ENCODE measurements at places on chromosomes 5 and 9.

DNA sequence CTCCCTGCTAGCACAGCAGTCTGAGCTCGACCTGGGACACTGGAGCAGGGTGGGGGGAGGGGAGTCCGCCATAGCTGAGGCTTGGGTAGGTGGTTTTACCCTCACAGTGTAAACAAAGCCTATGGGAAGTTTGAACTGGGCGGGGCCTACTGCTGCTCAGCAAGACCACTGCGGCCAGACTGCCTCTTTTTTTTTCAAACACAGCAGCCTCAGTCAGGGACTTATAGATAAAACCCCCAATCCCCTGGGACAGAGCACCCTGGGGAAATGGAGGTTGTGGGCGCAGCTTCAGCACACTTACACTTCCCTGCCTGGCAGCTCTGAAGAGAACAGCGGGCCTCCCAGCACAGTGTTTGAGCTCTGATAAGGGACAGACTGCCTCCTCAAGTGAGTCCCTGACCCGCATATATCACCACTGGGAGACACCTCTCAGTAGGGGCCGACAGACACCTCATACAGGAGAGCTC is 151.1 kb upstream of the APC start:
- no peak for DNase-seq

DNA sequence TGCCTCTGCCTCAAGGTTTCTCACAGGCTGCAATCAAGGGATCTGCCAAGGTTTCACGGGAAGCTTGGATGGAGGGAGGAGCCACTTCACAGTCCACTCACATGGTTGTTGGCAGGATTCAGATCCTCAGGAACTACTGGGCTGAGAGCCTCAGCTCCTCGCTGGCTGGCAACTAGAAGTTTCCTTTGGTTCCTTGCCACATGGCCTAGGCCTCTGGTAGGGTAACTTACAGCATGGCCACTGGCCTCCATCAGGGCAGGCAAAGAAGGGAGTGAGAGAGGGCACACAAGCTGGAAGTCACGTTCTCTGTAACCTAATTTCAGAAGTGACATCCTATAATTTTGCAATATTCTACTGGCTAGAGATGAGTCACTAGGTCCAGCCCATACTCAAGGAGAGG is 32.2 kb downstream of the SPOCK1 start:
- DNase-seq, result no peak

GRCh38 chr5:12237837-12238575 is 333.8 kb upstream of the CTNND2 start:
- DNase-seq, result no peak

DNA sequence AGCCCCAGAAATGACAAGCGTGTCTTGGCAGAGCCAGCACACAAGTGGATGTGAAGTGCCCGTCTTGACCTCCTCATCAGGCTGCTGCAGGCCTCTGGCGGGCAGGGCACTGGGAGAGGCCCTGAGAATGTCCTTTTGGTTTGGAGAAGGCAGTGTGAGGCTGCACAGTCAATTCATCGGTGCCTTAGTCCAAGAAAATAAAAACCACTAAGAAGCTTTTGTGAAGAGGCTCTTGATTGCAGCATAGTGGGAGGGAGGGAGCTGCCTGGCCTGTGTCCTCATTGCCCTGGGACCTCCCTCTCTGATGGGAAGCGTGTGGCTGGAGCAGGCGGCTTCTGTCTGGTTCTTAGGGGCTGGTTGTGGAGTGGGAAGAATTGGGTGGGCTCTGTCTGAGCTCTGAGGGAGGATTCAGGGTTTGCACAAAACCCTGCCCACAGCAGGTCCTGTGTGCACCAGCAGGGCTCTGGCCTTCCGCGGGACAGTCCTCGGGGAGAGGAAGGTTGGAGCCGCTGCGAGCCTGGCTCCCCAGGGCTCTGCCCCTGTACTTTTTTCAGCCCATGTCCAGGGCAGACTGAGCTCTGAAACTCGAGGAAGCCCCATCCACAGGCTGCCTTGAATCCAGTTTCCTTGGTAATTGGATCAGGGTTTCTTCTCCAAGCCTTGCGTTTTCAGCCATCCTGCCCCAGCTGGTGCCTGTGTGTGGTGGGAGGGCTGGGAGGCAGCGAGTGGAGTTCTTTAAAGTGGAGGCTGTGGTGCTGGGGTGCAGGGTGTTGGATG is 1.1 kb downstream of the HRCT1 start:
- DNase-seq, result no peak

GRCh38 chr9:93588641-93589609 is 12.5 kb downstream of the PHF2 start:
- DNase-seq, result no peak

DNA sequence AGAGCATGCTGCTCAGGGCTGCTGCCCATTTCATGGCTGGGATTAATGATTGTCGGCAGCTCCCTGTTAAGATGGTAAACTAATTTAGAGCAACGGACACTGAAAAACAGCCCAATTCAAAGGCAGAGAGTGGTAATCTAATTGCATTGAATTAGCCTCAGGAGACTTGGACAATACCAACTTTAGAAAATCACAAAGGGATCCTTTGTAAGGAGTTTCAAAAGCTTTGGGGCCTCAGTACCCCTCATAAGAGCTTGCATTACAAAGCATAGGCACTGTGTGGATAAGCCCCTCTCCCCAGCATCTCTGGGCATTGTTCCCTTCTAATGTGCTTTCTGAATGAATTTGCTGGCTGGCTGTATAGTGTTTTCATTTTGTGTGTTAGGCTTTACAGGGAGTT is 6.7 kb downstream of the GLRA1 start:
- DNase-seq, result no peak

- DNase-seq, result no peak
Measured at GRCh38 chr5:160442824-160443431, 21.3 kb downstream of the PTTG1 start.

GRCh38 chr5:124240732-124241131 is 505.7 kb downstream of the ZNF608 start:
- no peak for DNase-seq

DNA sequence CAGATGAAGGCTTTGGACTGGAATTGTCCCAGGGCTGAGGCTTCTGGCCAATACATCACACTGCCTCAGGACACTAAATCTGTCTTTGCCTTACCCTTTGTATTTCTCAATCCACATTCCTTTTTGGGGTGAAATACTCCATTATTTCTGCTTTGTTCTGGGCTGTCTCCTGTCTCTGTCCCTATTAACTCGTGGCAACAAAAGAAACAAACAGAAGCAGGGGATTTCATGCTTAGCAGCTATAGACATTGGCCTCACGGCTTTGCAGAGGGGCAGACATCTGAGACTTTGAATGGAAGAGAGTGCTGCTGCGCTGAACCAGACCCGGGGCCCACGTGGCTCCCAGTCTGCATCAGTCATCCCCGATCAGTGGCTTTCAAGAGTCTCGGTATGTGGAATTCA is 129.7 kb downstream of the ARL15 start:
- no peak for DNase-seq

- DNase-seq, result no peak
Measured at GRCh38 chr5:146003852-146004251, 67.5 kb downstream of the SH3RF2 start.

DNA sequence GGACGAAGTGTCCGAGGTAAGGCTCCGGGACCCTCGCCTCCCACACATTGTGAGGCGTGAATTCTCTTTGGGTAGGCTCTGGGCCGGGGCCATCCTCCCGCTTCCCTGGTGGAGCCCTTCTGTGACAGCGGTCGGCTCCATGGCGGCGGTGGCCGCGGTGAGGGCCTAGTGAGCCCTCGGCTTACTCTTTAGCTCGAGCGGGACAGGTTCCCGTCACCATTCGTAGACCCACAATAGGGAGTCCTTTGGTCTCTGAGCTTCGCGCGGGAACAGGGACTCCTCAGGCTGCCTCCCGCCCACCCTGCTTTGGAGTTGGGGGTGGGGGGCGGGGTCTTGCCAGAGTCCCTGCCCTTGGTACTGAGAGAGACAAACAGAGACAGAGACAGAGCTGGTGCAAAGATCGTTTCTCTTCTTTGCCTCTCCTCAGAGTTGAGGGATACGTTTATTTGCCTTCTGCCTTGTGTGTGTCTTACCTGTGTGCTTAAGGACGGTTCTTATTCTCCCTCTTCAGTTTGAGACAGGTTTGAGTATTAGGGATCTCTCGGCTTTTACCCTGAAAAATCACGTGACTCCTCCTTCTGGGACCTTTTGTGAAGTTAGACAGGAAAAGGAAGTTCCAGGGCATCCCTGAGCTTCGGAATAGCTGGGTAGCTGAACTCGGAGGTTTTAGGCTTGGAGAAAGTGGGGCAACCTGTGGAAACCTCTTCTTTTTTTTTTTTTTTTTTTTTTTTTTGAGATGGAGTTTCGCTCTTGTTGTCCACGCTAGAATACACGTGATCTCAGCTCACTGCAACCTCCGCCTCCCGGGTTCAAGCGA is 833 bp downstream of the ANKHD1 start:
- DNase-seq, result no peak

- DNase-seq, result no peak
Measured at GRCh38 chr9:133712221-133713100, 25.7 kb downstream of the SARDH start.

DNA sequence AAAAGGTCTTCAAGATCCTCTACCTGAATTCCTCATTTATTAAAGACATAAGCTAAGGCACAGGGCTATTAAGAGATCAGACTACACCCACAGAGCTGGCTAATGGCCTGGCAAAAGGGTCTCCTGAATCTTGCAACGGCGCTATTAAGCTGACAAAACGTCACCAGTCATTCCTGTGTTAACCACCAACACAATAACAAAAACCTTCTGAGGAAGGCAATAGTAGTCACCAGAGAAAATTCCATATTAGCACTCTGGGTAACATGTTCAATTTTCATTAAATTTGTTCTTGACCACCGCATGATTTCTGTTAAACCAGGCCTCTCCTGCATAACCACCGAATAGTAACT is 77.0 kb downstream of the GNAQ start:
- no peak for DNase-seq

DNA sequence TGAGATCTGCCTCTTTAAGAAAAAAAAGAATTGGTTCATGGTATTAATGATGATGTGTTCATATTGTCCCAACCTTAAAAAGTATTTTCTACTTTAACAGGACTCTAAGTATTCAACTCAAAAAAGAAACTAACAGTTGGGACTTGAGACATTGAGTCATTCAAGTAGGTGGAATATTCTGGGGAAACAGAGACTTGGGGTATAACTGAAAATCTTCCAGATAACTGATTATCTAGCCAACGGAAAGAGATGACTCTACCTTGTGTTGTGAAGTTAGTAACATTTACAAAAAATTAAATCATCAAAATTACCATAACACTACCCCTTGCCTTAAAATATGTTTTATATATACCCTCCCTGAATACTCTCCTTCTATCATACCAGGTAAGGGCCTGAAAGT is 19.1 kb downstream of the OXCT1 start:
- DNase-seq, result no peak

GRCh38 chr9:28774433-28775235 is 1201.4 kb upstream of the C9orf72 start:
- no peak for DNase-seq

DNA sequence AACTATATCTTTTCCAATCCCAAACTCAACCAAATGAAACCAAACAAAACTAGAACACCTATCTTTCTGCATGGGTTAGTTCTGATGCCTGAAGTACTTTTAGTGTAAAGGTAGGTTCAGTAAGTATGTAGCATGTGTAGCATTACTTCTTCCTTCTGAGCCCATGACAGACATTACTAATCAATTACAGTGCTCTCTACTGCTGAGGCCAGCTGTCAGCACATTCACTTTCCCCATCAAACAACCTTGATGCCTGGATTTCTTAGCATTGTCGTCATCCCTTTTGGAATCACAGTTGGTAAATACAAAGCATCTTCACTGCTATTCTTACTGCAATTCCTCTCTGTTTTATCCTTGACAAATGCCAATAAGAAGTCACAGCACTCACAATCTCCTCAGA is 103.2 kb downstream of the PTTG1 start:
- DNase-seq, result no peak

DNA sequence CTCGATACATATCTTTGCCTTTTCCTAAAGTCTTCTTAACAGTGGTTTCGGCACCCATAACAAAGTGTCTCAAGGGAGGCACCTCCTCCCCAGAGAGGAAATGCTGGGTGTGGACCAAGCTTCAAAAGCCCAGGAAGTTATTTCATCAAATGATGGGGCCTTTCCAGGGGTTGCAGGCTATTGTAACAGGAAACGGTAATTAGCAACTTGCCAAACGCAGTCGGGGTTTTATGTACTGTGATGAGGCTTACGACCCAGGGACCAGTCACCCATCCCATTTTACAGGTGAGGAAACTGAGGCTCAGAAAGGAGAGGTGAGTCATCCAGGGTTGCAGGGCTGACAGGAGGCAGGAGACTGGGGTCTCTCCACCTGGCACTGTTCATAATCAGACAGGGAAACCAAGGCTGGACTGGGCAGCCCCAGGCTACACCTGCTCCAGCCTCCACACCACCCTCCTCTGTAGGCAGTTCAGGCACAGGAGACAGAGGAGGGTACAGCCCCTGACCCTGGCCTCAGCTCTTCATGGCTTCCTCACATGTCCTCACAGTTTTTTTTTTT is 30.0 kb upstream of the SUSD3 start:
- DNase-seq, result no peak

GRCh38 chr5:62041156-62041756 is 264.8 kb upstream of the KIF2A start:
- no peak for DNase-seq

DNA sequence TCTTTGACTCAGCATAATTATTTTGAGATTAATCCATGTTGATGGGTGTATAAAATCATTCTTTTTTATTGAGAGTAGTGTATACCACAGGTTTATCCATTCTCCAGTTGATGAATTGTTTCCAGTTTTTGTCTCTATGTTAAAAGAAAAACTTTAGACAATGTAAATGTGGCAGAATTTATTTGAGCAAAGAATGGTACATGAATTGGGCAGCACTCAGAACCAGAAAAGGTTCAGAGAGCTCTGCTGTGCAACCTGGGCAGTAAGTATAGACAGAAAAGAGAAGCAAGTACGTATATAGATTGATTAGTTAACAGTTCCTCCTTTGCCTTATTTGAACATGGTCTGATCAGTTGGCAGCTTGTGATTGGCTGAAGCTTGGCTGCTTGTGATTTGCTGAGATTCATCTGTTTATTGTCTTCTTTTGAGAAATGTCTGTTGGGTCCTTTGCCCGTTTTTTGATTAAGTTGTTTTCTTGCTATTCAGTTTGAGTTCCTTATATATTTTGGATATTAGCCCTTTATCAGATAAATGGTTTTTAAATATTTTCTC is 41.4 kb downstream of the CDC42SE2 start:
- no peak for DNase-seq

GRCh38 chr5:62589504-62589903 is 10.9 kb downstream of the LRRC70 start:
- DNase-seq, result no peak

All from NCI-H524 treated with DMSO at 0.1 percent for 48 hours (cell line).